ENCODE measurements at places on chromosomes 7 and 10.
A peak's percentile ranks its signal among the peaks of the same experiment; 100 is the strongest.

GRCh38 chr10:118952493-118953295, 76.8 kb upstream of the NANOS1 start:
- DNase-seq = no peak

GRCh38 chr10:33635967-33636515, 301.6 kb upstream of the NRP1 start:
- no peak for DNase-seq

DNA sequence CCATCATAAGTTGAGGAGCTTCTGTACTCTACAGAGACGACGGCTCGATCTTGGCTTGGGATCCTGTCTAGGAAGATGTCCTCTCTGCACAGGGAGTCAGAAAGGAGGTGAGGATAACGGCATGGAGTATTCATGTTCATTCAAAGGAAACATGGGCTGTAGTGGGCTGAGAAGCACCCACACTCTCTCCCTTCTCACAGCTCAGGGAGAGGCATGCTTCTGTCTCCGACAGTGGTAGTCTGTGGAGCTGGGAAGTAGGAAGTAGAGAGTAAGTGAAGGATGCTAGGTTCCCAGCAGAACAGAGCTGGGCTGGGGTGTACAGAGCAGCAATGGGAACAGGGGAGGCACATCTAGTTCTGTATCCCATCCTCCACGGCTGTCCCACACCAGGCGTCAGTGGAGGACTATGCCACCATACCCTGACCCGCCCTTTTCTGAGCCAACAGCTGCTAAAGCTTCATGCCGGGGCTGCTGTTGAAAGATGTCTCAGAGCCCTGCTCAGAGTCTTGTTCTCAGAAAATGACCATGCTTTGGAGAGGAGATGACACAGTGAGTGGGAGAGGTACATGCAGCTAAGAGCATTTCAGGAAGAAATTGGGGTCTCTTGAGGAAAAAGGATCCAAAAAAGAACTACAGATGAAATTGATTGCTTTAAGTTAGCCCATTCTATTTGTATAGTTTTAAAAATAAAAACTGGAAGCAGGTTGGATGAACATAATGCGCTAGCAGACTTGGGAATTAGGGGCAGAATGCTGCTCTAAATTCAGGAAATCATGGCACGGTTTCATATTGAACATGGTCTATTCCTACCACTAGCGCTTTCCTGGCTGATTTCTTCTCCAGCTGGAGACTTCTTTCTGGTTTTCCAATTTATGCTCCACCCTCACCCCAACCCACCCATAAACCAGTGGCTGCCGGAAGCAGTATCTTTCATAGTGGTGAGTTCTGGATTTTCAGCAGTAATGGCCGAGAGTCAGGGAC, 138.6 kb downstream of the CHN2 start:
- DNase-seq = no peak

- DNase-seq = peak; percentile 86
Measured at GRCh38 chr7:95491634-95492314, 6.0 kb downstream of the ASB4 start.

- no peak for DNase-seq
Measured at GRCh38 chr7:20578257-20578771, 37.2 kb upstream of the ABCB5 start.

DNA sequence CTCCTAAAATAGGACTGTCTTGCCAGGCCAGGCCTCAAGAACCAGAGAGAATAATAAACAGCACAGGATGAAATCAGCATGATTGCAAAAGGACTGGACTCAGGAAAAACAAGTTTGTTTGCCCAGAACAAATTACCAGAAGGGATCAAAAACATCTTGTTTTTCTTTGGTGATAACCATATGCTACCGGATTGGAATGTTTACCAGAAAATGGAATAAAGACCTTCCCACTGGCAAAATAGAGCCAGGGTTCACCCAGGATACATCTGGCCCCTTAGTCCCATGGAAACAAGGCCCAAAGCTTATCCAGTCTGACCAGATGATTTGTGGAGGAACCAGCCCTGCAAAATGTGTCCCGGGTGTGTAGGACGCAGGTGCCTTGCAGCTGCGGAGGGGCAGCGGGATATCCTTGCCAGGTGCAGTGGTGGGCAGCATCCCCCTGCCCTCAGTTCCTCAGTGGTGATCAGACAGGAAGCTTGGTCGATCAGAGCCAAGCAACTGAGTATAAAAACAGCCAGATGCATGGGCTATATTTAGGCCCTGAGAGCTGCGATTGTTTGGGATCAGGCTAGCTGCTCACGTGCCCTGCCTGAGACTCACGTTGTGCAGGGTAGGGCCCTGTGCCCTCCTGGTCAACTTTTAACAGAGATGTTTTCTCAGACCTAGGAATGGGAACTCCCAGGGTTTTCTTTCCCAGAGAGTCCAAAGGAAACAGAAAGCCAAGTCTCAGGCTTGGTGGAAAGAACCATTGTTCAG, 4.6 kb upstream of the ZNF22 start:
- no peak for DNase-seq

GRCh38 chr7:25260862-25261494, 32.7 kb upstream of the NPVF start:
- no peak for DNase-seq

GRCh38 chr10:71996592-71997371, 32.6 kb downstream of the CHST3 start:
- no peak for DNase-seq

GRCh38 chr7:158702944-158703343, 1.7 kb downstream of the NCAPG2 start:
- no peak for DNase-seq

- no peak for DNase-seq
Measured at GRCh38 chr10:72694476-72695369, 2.8 kb downstream of the MCU start.

DNA sequence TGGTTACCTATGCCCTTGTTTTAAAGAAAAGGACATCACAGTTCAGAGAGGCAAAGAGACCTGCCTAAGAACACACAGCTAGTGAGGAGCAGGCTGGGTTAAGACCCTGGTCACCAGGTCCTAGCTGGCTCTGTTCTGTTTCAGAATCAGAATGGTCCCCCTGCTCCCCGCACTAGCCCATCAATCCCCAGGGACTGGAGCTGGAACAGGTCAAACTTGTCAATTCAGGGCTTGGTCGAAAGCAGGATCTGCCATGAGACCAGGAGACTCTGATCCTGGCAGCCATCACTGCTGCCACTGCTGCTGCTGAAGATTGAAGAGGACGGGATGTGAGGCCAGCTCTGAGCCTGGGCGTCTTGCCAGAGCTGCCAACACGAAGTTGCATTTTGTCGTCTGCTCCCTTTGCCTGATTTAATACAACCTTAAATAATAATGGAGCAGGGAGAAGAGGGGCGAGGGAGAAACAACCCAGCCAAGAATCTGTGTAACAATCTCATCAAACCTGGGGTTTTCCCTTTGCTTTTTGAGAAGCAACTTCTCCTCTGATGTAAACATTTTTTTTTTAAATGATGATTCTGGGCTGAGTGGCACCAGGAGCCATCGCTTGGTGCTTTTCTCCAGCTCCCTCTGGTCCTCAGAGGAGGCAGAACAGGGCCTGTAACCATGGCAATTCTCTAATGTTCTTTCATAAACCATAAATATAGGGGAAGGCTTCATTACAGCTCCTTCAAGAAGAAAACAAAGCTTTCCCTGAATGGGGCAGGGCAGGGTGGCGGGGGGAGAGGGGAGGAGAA, 119.0 kb upstream of the SORCS3 start:
- no peak for DNase-seq

DNA sequence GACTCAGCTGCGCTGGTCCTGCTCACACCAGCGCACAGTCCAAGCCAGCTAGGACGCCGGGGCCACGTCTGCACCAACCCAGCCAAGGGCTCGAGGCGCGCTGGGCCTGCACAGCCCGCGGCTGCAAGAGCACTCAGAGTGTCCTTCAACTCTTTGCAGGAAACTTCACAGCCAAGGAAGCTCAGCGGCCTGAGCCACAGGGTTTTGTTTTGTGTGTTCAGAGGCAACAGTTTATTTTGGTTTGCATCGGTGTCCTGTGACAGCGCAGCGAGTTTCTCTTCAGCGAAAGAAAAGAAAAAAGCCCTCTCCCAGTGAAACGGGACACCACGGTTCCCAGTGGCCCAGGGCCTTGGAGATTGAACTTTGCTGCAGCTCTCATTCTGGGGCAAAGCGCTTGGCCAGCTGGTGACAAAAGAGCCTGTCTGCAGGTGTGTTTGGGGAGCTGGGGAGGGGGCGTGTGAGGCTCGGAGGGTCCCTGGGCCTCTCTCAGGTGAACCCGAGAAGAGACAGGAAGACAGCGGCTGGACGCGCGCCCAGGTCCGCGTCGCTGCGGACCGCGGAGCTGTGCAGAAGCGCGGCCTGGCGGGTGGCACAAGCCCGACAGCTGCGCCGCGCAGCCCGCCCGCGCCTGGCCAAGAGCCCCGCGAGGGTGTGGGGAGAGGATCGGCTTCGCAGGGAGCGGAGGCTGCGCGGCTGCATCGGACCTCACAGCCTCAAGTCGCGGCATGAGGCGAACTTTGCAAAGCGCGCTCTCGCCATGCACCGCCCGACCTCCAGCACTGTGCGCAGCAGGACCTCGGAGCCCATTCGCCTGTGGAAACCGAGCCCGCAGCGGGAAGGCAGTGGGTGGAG, 922 bp downstream of the CXCL12 start:
- DNase-seq = peak; percentile 44

DNA sequence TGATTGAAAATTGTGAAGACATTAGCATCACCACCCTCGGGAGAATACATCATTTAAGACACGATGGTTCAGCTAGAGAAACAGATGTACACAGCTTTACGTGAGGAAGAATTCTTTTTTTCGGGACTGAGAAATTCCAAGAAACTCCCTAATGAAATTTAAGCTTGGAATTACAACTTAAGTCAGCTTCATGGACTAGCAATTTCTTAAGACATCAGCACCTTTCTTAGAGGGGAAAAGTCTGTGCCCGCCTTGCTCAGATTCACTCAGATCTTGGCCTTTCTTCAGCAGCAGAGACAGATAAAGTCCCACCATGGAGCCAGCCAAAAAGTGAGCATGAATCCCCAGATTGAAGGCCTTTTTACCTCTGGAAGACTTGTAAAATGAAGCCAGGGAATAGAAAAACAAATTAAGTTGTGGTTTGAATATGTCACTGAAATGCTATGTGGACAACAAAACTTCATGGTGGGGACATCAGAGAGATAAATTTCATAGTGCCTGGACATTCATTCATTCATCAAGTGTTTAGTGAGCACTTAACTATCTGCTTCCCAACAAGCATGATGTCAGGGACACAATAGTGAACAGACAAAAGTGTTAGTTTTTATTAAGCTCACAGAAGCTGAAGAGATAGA, 32.1 kb downstream of the PRKG1 start:
- DNase-seq = no peak

- no peak for DNase-seq
Measured at GRCh38 chr10:80528185-80528700, 9.5 kb upstream of the SH2D4B start.

GRCh38 chr7:116994611-116995010, 41.3 kb downstream of the ST7 start:
- DNase-seq = no peak

DNA sequence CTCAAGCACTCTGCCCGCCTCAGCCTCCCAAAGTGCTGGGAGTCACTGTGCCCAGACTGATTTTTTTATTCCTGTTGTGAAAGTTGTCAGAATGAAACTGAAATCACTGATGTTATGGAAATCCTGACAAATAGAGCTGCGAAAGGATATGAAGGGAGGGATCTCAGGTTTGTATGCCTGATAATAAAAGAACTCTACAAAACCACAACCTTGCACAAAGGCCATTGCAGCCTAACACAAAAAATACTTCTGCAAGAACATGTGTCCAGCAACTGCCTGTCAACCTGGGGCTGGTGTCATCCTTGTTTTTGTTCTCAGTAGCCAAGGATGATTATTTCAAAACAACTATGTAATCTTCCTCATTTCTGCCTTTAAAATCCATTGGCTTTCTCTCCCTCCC, 126.1 kb downstream of the NEBL start:
- no peak for DNase-seq

GRCh38 chr7:67753891-67754290, 757.3 kb downstream of the TYW1 start:
- no peak for DNase-seq

DNA sequence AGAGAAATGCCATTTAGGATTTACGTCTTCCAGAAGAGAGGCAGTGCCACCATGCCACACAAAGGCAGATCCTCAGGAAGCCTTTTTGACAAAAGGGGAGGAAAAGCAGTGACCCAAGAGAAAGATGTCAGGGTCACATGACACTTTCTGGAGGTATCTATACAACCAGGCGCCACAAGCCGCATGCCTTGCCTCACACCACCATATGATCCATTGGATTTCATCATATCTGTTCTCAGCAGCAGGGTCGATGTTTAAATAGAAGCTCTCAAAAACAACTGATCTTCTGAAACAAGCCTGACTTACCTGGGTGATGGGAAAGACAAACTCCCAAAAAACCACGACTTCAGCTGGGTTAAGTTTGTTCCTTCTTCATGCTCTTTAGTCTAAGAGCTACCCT, 52.5 kb upstream of the UNC5B start:
- no peak for DNase-seq

DNA sequence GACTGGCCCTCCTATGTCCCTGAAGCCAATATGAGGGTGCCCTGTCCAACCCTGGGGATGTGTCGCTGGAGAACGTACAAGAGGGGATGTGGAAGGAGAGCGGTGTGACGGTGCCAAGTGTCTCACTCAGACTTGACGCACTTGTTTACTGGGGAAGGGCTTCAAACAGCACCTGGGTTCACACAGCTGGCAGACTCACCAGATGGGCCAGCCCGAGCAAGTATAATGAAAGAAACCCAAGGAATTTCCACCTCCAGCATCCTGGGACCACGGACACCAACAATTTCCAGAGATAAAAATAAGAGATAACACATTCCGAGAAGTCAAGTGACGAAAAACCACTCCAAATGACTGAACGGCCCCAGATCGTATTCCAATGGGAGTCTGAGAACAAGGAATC, 5.3 kb downstream of the ATP5MF start:
- DNase-seq = no peak

- DNase-seq = no peak
Measured at GRCh38 chr7:155097338-155097737, 27.2 kb downstream of the HTR5A start.

DNA sequence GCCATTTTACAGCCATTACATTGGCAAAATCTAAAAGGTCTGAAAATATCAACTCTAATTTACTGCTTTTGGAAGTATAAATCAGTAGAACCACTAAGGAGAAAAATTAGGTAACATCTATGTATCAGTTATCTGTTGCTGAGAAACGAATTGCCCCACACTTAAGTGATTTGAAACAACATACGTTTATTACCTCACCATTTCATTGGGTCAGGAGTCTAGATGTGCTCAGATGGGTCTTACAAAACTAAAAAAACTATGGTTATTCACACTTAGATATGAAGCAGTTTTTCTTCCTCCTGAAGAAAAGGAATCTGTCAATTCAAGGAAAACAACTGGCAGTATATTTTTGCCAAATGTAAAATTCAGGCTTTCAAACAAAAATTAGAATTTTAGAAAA, 80.1 kb upstream of the APBB1IP start:
- no peak for DNase-seq

DNA sequence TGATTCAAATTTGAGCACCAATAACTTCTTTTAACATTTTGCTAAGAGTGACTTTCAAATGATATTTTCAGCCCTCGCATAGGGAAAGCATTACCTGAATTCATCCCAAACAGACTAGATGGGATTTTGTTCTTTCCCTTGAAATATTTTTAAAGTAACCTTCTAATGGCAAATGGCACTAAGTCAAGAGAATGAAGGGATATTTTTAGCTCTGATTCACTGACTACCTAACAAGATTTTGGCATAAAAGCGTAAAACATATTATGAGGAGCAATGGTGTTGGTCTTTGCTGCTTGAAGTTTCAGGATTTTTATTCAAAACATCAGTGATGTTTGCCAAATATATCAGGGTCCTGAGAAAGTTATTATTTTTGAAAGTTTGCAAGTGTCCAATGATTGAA, 290.3 kb downstream of the CDK14 start:
- DNase-seq = no peak

- no peak for DNase-seq
Measured at GRCh38 chr10:77325233-77325537, 312.4 kb downstream of the KCNMA1 start.

Data from mesendoderm (in vitro differentiated cells).